SK-N-MC (cell line): ENCODE measurements at places on chromosomes 12 and 14.

- no peak for DNase-seq
Observed at GRCh38 chr14:64612971-64613666, 63.4 kb downstream of the PPP1R36 start.

DNA sequence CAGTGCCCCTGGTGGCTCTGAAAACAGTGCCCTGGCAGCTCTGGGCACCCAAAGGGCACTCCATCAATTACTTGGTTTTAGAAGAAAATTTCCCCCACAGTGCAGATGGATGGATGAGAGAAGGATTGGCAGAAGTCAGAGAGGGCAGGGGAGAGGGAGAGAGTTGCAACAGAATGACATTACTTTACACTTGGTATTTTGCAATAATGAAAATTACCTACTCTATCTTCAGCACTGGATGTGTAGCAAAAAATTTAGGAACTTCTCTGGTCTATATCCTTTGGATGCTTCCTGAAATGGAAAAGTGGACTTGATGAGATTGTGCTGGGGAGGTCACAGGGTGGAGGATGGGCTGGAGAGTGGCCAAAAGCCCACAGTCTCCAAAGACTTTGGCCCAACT, 193.2 kb downstream of the CHST11 start:
- DNase-seq, result no peak

- no peak for DNase-seq
Observed at GRCh38 chr12:25866586-25867378, 91.7 kb upstream of the RASSF8 start.

GRCh38 chr12:118617611-118618450, 241.5 kb downstream of the SUDS3 start:
- DNase-seq, result no peak

- DNase-seq, result peak; percentile 10
Observed at GRCh38 chr14:76784881-76785280, 23.6 kb downstream of the VASH1 start.

GRCh38 chr12:10067942-10068341, 30.8 kb downstream of the CLEC1A start:
- no peak for DNase-seq
